ENCODE measurements at places on chromosomes 2 and 18. TPM values are rescaled to one million over a fixed set of nuclear protein-coding genes. Genes with fewer than 3 reads are reported as not detected.

The MYOM1 gene
- total RNA-seq, result 662 TPM

GRCh38 chr2:176024083-176024482 lies 22.0 kb upstream of the LNPK start:
- no peak for DNase-seq

The ARID5A gene
- total RNA-seq, result 21.1 TPM

DNA sequence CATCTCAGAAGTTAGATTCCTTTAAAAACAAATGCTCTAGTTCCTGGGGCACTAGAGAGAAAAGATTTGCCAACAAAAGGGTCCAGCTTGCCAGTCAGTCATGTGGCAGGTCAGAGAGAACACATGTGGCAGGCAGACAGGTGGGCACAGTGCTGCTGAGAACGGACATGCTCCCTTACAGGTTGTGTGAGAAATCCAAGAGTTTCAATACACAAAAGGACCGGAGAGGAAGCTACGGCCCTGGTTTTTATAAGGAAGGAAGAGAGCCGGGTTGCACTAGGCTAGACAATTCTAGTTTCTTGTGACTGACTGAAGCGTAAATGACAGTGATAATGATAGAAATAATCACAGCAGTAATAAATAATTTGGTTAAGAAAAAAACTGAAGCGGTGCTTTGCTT lies 18.3 kb downstream of the CDC42EP3 start:
- DNase-seq, result no peak

GRCh38 chr2:149725234-149725633 lies 137.7 kb upstream of the MMADHC start:
- DNase-seq, result no peak

The CENPA gene
- total RNA-seq, result 3.1 TPM

All from tongue (tissue), 3 donors.